ENCODE measurements at places on chromosomes 5 and 9. TPM values are rescaled to one million over a fixed set of nuclear protein-coding genes. Genes with fewer than 3 reads are reported as not detected.

GRCh38 chr5:143601357-143601756 is 197.9 kb upstream of the NR3C1 start:
- DNase-seq: no peak

DNA sequence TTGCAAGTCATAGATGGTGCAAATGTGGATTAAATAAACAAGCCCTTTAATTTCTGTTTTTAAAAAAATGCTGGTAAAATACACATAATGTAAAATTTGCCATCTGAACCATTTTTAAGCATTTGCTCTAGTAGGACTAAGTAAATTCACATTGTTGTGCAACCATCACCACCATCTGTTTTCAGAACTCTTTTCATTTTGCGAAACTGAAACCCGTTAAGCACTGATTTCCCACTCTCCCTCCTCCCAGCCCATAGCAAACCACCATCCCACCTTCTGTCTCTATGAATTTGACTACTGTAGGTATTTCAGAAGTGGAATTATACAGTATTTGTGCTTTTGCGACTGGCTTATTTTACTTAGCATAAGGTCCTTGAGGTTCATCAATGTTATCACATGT is 103.3 kb upstream of the CNTLN start:
- no peak for DNase-seq

DNA sequence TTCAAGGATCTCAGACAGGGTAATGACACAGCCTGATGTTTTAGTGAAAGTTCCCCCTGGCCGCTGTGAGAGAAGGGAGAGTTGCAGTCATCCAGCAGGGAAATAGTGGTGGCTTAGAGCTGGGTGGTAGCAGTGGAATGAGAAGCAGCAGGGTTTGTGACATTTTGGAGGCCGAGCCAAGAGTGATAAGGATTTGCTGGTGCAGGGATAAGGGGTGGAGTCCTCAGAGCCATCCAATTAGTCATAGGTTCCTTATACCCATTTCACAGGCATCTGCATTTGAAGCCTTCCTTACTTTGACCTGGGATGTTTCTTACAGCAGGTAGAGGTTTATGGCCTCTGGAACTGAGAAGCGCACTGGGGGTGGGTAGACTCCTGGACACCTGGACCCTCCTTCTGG is 12.8 kb downstream of the JADE2 start:
- peak; percentile 4 for DNase-seq

DNA sequence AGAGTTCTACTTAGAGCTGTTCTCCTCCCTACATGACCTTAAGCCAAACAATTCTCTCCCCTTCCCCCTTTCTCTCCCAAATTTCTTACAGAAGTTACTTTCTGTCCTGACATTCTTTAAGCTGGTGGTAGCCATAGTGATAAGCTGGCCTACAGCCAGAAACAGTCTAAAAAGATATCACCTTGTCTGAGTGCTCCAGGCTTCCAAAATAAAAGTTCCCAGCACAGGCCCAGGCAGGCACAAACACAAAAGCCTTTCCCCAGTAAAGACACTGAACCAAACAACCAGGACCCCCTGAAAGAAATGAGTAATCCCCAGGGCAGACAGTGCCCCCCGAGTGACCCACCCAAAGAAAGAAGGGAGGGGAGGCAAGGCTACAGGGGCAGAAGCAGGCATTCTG is 19.2 kb downstream of the SIL1 start:
- DNase-seq: no peak

- peak; percentile 33 for DNase-seq
These were observed 14.4 kb upstream of the TPM2 start for GRCh38 chr9:35703906-35704672.

- no peak for DNase-seq
These were observed 82.7 kb upstream of the NEURL1B start for GRCh38 chr5:172558076-172558976.

- no peak for DNase-seq
These were observed 296.6 kb downstream of the FBXL7 start for GRCh38 chr5:15796557-15796956.

- no peak for DNase-seq
These were observed 82.7 kb upstream of the C6 start for GRCh38 chr5:41296066-41296465.

GRCh38 chr9:72365525-72366256 is 683 bp upstream of the ZFAND5 start:
- peak; percentile 94 for DNase-seq

DNA sequence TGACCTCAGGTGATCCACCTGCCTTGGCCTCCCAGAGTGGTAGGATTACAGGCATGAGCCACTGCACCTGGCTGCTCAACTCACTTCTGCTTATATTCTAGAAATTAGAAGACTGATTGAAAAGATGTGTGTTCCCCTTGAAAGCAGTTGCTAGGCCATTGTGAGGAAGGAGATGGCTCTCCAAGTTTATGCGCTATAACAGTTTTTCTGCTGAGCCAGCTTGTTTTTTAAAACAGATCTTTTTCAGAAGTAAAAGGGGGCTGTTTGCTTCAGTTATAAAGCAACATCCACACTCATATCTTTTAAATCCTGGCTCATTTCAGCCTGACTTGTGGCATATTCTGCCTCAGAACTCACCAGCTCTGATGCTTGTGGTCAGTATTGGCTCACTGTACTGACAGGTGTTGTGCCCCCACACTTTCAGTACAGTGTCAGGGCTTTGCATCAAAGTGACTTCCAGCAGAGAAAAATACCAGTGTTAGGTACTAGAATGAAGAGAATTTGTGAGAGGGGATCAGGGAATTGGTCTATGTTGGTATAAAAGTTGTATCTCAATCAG is 49.4 kb downstream of the NUP214 start:
- DNase-seq: no peak

- DNase-seq: peak; percentile 63
These were observed 269.1 kb downstream of the FANCC start for GRCh38 chr9:95048225-95049087.

- no peak for DNase-seq
These were observed 219.7 kb upstream of the TUT7 start for GRCh38 chr9:86573886-86574285.

GRCh38 chr9:8649160-8649559 is 849.6 kb upstream of the DMAC1 start:
- DNase-seq: no peak

DNA sequence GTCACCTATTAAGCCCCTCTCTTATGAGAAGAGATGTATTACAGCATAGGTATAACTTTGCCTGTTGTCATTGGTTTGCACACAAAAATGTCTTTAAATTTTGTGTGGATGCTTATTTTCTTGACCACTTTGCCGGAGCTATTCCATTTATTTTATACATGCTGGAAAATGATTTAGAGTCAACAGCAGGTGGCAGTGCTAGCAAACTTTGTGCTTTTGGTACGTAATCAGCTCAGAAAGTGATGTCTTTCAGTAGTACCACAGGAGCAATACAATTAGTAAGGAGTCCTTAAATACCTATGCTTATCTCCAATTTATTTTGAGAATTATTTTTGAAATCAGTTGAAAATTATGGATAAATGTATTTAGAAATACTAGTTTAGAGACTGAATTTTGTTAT is 19.8 kb upstream of the NUDT12 start:
- no peak for DNase-seq

Gene GDF9
- total RNA-seq: 0.19 TPM

Gene FOXD4L3
- not detected for total RNA-seq

Gene PCDHGC5
- total RNA-seq: 2.8 TPM

Gene BTNL3
- not detected for total RNA-seq

Gene GNAQ
- 84.2 TPM for total RNA-seq

Gene ADAMTS16
- 0.81 TPM for total RNA-seq

Gene MLANA
- total RNA-seq: not detected

Gene MPDZ
- total RNA-seq: 96.5 TPM
